ENCODE measurements at places on chromosomes 13 and 19.

GRCh38 chr13:96678801-96679200 is 315.5 kb downstream of the OXGR1 start:
- no peak for DNase-seq

GRCh38 chr13:80037505-80037888 is 303.4 kb downstream of the SPRY2 start:
- DNase-seq, result no peak

DNA sequence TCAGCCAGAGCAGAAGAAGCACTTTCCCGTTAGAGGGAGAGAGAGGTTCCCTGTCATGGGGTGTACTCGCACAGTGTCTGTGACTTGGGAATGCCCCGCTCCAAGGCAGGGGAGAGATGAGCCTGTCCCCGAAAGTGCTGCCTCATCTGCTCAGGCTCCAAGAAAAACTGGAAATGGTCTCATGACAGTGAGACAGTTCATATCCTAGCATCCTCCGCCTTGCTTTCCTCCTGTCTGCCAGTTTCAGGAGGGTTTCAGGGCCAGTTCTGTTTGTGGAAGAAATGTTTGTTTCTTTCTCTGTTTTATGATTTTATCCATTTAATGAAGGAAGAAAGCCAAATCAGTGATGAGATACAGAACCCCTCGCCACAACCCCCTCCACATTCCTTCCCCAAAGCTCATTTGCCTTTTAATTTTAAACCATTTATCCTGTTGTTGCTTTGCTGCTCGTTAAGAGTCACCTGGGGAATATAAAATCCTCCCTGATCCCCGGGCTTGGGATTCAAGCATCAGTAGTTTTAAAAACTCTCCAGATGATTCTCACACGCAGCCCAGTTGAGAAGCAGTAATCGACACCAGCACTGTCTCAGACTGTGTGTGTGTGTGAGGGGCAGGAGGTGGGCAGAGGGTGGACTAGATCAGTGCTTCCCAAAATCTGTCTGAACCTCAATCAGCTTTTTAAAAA is 144.6 kb upstream of the UBL3 start:
- no peak for DNase-seq

DNA sequence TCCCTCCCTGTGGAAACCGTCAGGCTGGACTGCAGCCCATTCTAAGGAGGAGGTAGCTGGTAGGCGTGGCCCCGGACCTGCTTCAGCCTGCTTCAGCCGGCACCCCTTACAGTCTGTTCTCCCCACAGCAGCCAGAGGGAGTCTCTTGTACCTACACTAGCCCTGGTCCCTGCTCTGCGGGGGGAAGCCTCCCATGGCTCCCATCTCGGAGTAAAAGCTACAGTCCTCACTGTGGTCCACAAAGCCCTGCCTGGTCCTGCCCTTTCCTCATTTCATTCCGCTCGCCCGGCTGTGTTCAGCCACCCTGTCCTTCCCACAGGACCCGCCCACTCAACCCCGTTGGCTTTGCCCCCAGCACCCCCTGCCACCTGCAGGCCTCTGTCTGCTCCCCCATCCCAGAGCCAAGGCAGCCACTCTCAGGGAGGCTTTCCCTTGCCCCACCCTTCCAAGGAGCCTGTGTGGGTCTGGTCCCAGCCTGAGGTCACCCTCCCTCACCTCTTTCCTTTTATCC is 1.3 kb downstream of the PGLYRP1 start:
- DNase-seq, result no peak
